ENCODE measurements at places on chromosomes 6 and 20.

GRCh38 chr20:41167481-41168253, 30.3 kb downstream of the PLCG1 start:
- DNase-seq, result no peak

DNA sequence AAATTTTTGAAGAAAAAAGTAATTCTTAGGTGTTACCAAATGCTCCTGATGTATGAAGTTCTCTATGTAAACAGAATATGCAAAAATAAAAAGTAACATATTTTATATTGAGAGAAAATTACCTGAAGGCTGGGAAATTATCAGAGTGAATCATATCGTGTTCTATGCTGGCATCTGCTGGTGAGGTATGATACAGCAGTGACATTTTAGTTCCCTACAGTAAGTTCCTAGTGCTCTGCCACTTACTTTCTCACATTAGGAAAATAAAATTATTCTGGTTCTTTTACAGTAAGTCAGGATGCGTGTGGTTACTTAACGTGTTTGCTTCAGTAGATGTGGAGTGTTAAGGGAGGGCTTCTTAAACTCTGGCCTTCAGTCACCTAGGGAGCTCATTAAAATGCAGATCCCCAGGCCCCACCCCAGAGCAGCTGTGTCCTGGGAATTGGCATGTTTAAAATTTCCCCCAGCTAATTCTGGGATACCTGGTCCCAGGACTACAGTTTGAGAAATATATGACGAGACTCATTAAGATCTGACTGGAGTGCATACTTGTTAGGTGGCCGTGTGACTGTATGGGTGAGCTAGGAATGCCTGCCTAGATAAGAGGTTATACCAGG, 3.2 kb downstream of the ACTR5 start:
- peak; percentile 51 for DNase-seq

- DNase-seq, result peak; percentile 25
Observed at GRCh38 chr20:23995905-23996666, 7.5 kb upstream of the GGTLC1 start.

GRCh38 chr20:258963-259362, 1.4 kb downstream of the DEFB132 start:
- peak; percentile 34 for DNase-seq

DNA sequence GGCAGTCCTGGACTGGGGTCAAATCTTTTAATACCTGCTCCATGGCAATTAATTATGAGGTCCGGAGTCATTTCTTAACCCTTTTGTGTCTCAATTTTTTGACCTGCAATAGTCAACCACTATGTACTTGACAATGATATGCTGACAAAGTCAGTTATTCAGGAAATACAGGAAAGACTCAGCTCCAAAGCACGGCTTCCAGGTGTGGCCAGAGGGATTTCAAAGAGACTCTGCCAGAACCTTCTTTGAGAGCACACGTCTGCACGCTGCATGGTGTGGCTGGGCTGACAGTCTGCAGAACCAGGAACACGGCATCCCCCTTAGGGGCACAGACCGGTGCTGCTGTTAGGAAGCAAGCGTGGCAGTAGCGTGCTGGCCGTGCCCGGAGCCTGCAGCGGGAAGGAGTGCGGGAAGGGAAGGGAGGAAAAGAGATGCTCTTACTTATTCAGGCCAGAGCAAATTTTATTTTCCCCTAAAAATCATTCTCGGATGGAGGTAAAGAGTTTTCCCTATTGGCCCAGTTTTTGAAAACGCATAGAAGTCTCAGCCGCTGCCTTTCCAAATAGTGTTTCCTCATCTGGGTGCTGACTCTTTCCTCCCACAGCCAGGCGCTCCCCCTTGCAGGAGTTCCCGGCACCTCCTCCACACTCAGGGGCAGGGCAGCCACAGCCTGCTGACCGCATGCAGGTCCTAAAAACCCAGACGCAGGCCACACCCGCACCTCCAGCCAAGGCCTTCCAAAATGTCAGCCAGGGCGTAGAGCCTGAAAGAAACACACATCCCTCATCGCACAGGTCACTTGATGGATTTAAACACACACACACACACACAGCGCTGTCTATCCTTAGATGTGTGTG, 187.4 kb upstream of the SNX9 start:
- DNase-seq, result no peak

- no peak for DNase-seq
Observed at GRCh38 chr20:10249822-10250221, 31.2 kb downstream of the SNAP25 start.

DNA sequence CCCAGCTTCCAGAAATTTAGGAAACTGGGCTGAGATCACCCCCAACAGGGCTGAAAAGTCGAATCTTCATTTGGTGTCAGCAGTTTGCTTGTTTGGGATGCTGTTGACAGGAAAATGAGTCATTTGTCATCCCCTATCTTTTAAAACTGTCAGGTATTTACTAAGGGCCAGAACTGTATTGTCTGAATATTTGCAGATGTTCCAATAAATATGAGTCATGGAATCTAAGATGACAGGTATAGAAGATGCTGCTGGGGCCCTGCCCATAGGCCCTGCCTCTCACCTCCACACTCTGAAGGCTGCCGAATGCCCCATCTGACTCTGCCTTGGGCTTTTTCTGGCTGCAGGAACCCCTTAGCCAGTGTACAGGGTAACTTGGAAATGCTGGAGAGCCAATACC, 3.9 kb downstream of the ETV7 start:
- DNase-seq, result no peak

DNA sequence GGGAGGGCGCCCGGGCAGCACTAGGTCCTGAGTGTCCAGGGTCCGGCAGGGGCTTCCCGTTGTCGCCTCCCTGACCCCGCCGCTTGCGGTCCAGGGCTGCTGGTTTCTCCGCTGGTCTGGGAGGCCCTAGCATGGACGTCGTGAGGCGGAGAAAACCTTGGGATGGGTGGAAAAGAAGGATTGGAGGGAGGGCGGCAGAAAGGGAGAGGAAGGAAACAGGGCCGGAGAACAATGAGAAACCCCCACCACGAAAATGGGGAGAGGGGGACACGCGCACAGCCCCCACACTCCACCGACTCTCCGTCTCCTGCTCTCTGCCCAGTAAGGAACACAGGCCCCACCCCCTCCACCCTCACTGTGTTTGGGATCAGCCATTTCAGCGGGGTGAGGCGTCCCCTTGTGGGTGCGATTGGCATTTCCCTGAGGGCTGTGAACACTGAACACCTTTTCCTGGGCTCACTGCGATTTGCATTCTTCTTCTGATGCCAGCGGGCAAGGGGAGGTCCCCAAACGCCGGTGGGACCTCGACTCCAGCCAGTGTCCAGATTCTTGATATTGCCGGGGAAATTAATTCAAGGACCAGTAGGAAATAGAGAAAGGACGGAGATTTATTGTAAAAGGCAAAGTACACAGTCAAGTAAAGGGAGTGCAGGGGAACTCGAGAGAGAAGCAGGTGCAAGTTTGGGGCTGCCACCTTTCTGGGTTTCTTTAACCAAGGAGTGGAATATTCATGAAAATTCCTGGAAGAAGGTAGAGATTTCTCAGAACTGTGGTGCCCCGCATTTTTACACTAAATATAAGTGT, 3.3 kb upstream of the RAET1G start:
- peak; percentile 52 for DNase-seq

DNA sequence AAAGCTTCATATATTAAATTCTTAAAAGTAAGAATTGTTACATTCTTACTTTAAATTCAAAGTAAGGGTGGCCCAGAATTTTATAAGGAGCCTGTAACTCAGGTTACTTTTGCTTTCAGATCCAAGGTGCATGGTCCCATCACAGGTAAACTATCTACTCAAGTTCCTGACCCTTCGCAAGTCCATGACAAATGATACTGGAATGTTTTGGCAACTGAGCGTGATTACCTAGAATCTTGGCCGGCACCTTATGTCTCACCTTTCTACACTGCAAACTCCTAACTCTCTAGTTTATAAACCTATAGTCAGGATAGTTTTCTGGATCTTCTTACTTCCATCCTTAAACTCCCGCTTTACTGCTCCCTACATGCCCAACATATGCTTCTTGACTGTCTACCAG, 67.9 kb upstream of the HMGN3 start:
- DNase-seq, result peak; percentile 33

GRCh38 chr6:34067814-34068213, 78.1 kb downstream of the GRM4 start:
- DNase-seq, result no peak

DNA sequence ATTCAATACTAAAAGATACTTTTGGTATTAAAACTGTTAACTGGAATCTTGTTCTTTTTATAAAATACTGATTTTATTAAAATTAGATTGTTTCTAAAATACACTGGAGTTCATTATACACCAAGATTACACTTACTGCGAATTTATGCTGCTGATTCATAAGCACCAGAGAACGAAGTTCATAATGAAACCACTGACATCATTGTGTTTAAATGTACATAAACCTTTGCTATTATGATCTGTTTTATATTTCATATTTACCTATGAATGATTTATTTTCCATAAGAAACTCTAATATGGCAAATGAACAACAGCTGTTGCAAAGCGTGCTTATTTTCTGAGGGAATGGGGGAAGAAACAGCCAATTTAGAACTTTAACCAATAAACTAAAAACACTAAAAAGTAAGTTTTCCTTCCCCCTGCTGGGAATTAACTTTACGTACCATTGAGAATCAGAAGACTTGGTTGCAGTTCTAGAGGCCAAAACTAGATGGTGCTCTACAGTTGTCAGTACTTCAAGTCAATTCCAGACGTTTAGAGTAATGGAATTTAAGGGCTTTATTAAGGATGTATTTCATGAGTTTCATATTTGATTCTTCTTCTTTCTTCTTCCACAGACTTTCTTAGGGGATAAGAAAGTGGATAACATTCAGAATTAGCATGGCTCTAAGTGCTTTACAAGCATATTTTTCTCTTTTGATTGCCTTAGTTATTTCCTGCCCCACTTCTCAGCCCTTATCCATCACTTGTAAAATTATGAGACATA, 30.8 kb upstream of the COL19A1 start:
- peak; percentile 82 for DNase-seq
